Mesothelial cell of epicardium (in vitro differentiated cells): ENCODE measurements at places on chromosomes 1 and 21. TPM values are rescaled to one million over a fixed set of nuclear protein-coding genes. Genes with fewer than 3 reads are reported as not detected.

ADGRL2 gene
- total RNA-seq = 81.5 to 89.8 TPM (median 83.4 TPM) in 3 replicates

MPZ gene
- total RNA-seq = 1.3 to 1.4 TPM (median 1.3 TPM) in 3 replicates

COL11A1 gene
- 126 to 141 TPM (median 133 TPM) in 3 replicates for total RNA-seq

- no peak overlapping the region for H3K4me3 ChIP-seq
- no peaks in the 10 kb centered on the region for H3K27me3 ChIP-seq
- peaks cover 6% of the 10 kb centered on the region for H3K36me3 ChIP-seq
Observed at GRCh38 chr1:154994269-154994587, 842 bp downstream of the LENEP start.

DNA sequence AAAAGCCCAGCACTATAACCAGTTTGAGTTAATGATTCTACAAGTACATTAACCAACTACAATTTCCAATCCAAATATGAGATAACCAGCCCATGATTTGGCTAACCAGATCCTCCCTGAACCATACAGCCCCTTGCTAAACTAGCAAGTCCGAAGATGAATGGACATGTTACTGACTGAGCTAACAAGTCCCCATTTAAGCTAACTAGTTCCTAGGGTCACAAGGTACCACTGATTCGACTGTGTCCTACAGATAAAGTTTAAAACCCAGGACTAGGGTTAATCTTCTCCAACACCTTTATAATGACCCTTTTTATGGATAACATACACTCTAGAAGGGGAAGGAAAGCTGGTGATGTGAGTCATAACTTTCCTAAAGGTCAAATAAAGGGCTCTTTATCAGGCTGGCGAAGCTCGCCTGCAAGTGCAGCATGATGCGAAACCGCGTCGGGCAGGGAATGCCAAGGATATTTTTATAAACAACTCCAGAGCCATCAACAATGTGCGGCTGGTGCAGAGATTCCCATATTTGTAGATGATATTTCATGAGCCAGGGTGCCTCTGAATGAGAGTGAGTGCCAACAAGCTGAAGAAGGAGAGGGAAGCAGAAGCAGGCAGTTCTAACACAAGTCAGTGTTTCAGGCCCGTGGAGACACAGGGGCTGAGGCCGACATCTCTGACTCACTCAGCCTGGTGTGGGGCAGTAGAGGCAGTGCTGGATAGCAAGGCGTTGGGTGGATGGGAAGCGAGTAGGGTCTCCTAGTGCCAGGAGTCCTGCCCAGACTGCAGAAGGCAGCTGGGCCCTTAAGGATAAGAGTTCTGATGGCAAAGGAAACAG, 75.6 kb upstream of the ROR1 start:
- H3K27ac ChIP-seq = no peak overlapping the region
- DNase-seq = no peak
- H3K36me3 ChIP-seq = no peaks in the 10 kb centered on the region
- no peaks in the 10 kb centered on the region for H3K27me3 ChIP-seq
